Activated CD8-positive, alpha-beta memory T cell treated with anti-CD3 and anti-CD28 coated beads, Interleukin-2, amount 50 U/mL, for 48 hours (primary cell): ENCODE measurements at places on chromosomes 4 and X.

GRCh38 chr4:159425737-159426305, 322.9 kb downstream of the RAPGEF2 start:
- DNase-seq, result no peak

GRCh38 chr4:156949373-156949814, 22.2 kb downstream of the PDGFC start:
- DNase-seq, result no peak

DNA sequence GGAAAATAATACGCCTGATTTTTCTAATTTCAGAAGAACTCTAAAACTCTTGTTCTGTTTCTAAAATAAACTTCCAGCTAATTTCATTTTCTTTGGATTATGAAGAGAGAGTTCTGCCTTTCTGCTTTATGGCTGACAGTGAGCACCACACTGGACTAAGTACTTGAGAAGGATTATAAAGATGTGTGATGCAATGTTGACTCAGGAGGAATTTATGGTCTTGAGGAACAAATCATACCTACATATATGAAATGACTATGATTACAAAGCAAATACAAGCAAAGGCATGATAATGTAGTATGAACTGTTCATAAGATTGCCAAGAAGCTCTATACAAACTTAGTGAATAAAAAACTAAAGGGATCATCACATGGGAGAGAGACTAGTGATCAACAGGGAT, 13.0 kb upstream of the SLC25A5 start:
- no peak for DNase-seq

GRCh38 chr4:83569987-83570386, 34.1 kb downstream of the GPAT3 start:
- DNase-seq, result no peak

DNA sequence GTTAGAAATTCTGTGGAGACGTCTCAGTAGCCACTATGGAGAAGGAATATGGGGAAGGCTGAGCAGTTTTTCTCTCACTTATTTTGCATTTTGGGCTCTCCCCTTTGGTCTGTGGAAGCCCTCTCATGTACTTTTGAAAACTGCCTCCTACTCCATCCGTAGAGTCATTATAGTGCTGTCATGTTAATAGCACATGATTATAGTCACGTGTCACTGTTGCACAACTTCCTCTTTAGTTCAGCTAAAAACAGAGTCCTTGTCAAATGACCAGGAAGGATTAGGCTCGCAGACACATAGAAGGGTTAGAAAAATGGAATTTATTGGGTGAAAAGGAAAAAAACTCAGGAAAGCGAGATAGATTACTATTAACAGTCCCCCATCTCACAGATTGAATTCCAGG, 258.2 kb upstream of the CXorf51A start:
- no peak for DNase-seq

DNA sequence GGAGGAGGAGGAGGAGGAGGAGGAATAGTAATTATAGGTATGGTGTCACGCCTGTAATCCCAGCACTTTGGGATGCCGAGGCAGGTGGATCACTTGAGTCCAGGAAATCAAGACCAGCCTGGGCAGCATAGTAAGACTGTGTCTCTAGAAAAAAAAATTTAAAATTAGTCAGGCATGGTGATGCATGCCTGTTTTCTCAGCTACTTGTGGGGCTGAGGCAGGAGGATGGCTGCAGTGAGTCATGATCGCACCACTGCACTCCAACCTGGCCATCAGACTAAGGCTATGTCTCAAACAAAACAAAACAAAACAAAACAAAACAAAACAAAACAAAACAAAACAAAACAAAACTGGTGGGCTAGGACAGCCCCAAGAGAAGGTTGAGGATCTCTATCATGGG, 3.0 kb downstream of the STARD8 start:
- DNase-seq, result no peak

GRCh38 chr4:156516698-156517097, 454.9 kb downstream of the PDGFC start:
- no peak for DNase-seq

DNA sequence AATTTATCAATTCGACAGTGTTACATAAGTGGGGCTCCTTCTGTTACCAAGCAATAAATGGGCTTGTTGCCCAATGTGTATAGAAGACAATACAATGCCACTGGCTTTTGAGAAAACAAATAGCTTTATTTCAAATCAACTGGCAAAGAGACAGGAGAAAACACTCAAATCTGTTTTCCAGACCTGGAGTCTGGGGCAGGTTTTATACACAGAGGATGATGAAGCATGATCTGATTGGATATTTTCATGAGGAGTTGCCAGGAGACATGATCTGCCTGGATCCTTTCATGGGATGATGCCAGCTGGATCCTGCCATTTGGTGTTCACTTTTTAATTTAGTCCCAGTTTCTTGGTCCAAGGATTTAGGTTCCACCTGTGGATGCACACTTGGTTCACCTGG, 287.9 kb downstream of the CXXC4 start:
- DNase-seq, result no peak

DNA sequence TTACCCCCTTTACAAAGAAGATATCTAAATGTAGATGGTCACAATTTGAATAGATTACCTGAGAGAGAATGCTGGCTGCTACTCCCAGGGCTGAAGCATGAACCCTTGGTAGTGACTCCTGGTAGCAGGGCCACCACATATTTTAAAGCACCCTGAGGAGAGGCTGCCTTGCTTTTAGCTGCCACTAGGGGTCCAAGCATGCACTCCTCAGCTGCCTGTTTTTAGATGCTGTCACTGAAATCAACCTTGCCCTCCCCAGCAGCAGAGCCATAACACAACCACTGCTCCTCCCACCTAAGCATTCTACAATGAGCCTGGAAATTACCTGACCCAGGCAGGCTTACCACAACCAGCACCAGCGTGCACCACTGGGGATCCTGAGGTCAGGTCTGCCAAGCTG, 850.9 kb downstream of the FAM133A start:
- no peak for DNase-seq

DNA sequence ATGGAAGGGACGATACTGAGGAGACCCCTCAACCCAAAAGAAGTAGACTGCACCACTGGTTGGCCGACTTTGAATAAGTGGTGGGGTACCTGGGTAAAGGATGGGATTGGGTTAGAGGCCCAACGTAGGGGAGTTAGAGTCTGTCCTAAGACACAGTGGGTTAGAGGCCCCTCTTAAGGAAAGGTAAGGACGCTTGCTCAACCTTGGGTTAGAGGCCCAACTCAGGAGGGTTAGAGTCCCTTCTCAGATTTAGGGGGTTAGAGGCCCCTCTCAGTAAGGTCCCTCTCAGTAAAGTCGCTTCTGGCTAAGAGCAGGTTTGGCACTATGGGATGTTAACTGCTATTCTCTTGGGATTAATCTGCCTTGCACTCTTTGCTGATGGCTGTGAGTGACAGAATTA, 81.3 kb downstream of the ACOX3 start:
- no peak for DNase-seq

GRCh38 chr4:151808120-151808529, 47.3 kb upstream of the GATB start:
- DNase-seq, result no peak

- no peak for DNase-seq
Measured at GRCh38 chr4:152304220-152304619, 231.7 kb downstream of the FBXW7 start.

- DNase-seq, result no peak
Measured at GRCh38 chr4:10461850-10462400, 4.7 kb upstream of the ZNF518B start.

GRCh38 chrX:13697455-13697854, 8.5 kb downstream of the RAB9A start:
- DNase-seq, result no peak

- no peak for DNase-seq
Measured at GRCh38 chrX:71285929-71286328, 2.5 kb downstream of the NONO start.
